ENCODE measurements at places on chromosomes 16 and 17.

- no peak for DNase-seq
Observed at GRCh38 chr17:49894761-49895160, 46.9 kb upstream of the TAC4 start.

DNA sequence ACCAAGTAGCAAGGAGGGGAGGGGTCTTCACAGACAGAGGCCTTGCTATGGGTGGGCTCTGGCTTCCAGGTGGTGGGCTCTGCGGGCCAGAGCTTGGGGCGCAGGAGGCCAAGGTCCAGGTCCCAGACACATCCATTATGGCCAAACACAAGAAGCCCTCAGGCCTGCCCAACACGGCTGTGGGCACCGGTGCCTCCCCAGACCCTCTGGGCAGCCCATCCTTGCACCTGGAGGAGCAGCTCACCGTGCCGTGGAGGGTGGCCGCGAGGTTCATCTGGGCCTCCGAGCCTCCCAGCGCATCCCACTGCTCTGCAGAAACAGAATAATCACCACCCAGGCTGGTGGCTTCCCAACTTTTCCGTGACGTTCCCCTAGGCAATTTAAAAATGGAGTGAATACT is 55.9 kb downstream of the TBC1D16 start:
- DNase-seq: no peak

DNA sequence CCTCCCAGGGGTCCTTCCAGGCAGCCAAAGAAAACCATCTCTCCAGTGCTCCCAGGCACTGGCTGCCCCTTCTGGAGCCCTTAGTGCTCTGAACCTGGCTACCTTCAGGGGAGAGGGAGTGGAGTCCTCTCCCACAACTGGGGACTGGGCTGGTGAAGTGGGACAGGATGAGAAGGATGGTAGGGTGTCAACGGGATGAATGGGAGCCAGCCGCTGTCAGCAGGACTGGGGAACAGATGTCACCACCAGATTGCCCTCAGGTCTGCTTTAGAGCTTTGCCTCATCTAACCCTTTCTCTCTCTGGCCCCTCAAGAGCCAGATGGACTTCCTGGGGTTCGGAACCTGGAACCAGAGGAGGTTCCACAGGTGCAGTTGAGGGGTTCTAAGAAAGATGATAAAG is 488 bp upstream of the SEBOX start:
- no peak for DNase-seq

DNA sequence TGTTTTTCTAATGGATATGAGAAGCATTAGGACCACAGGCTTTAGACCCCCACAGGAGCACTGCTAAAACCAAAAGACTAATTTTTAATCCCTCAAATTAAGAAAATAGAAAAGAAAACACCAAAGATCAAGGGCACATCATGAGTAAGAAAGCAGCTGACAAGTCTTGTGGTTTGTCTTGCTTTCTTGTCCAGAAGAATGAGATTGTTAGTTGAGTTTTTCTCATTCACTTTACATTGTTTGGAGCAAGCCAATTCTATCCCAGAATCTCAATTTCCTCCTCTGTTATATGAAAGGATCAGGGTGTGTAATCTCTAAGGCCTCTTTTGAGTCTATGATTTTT is 899.0 kb downstream of the KCNJ2 start:
- DNase-seq: no peak

GRCh38 chr17:74049167-74049966 is 154.1 kb upstream of the RPL38 start:
- no peak for DNase-seq

DNA sequence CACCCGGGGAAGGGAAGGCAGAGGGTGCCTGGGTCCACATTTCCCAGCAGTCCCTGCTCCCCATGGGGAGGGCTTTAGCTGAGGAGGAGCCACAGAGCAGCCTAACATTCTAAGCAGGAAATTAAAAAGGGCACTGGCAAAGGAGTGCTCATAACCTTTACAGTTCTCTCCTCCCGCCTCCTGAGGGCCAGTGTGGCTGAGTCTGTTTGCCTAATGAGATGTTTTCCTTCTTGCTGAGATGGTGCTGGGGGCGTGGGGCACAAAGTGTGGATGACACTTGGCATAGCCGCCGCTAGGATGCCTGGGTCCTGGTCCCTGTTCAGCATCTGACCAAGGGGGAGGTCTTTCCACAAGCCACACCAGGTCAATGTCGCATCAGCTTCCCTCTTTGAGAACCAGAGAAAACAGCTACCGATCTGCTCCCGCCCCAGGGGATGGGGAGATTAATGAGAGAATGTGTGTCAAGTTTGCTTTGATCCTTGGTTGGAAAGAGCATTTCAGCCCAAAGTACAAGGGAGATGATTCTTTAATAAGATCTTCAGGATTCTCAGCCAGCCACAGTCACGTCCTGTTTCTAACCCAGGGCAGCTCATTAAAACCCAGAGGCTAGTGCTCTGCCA is 5.8 kb downstream of the KIF18B start:
- DNase-seq: no peak

DNA sequence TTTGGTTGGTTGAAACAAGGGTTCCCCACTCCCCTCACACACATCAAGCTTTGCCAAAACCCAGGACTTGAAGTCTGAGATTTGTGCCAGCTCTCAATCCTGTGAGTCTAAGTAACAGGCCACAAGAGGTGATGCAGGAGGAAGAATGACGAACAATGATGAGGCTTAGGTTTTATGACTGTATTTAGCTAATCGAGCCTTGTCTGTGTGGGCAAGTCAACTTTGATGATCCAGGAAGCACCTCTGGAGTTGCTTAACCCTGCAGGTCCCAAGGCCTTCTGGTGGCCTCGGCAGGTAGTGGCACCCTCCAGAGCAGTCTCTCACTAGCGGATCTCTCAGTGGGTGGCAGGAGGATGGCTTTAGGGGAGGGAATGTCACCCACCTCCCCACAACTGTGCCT is 28.7 kb downstream of the CDK5RAP3 start:
- no peak for DNase-seq

DNA sequence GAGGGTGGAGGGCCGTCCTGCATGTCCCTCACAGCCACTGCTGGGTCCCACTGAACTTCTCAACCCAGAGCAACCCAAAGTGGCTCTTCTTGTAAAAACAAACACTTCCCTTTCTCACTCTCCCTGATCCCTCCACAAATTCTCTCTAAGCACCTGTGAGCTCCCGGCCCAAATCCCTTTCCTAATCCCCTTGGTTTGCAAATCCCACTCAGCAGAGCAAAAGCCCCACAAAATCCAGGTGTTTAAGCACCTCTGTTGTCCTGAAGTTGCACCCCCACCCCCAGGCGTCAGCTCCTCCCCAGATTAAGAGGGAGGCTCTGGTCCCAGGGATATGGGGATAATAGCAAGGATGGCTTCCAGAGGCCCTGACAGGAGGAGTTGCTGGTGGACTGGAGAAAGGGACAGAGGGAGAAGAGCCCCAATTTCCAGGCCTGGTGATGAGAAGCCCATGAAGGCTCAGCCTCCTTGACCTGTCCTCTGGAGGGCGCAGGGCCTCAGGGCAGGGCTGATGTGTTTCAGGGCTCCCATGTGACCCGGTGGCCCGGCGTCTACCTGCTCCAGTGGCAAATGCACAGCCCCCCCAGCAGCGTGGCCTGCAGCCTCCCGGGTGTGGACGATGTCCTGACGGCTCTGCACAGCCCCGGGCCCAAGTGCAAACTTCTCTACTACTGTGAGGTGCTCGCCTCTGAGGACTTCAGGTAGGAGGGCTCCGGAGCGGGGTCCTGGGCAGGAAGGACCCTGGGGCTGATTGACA is 23.0 kb downstream of the NAGPA start:
- no peak for DNase-seq

- DNase-seq: no peak
Observed at GRCh38 chr17:50209472-50210239, 8.2 kb upstream of the COL1A1 start.

- no peak for DNase-seq
Observed at GRCh38 chr16:11121083-11121608, 134.9 kb downstream of the SOCS1 start.

Measured in OCI-M1 (cell line).